ENCODE measurements at places on chromosomes 6 and 20.

DNA sequence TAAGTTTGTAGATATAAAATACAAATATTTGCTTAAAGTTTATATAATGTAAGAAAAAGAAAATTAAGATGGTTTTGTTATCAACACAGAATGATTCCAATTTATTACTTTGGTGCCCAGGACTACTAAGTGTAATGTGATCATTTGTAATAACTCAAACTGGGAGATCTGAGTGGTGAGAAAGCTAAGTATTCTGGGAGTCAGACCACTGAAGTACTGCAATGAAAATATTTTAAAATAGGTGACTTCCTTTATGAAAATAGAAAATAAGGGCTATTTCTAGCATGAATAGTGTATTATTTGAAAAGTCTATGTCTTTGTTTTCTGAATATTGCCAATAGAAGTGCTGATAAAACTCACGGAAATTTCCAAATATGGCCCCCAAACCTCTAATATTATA lies 305.6 kb upstream of the MAN1A1 start:
- H3K4me3 ChIP-seq = no peak overlapping the region
- DNase-seq = no peak
- H3K27ac ChIP-seq = no peak overlapping the region
- no peaks in the 10 kb centered on the region for H3K4me1 ChIP-seq

DNA sequence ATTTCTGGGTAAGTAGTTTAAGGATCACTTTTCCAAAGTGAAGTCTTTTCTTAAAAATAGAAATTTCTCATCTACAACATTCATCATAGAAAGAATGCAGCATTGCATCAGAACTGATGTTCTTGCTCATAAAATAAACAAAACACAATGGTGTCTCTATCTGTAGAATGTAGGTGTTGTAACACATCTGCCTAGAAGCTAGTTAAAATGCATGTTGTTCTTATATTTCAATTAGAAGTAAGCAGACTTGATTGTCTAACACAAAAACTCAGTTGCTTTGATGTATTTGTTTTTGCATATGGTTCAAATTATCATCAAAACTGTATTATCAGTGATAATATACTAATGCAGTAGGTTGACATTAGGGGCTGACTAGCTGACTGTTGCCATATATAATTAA lies 654.7 kb upstream of the FLRT3 start:
- no peaks in the 10 kb centered on the region for H3K4me1 ChIP-seq
- no peak overlapping the region for H3K27ac ChIP-seq
- H3K36me3 ChIP-seq = no peaks in the 10 kb centered on the region
- DNase-seq = no peak
- no peak overlapping the region for H3K4me3 ChIP-seq
- H3K27me3 ChIP-seq = no peaks in the 10 kb centered on the region

DNA sequence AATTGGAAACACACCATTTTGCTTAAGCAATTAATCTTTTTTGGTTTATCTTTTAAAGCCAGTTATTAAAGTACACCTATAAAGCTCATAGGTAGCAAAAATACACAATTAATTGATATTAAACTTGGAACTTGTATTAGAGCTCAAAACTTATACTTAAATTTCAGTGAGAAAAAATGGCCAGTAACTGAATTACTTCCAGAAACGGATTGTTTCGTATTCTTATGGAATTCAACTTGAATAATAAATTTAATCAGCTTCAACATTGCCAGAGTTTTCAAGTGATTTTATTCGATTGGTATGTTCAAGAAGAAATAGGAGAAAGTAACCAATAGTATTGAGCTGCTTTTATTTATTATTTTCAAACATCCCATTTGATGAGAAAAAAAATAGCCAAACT lies 112.7 kb upstream of the PDE10A start:
- H3K27me3 ChIP-seq = peaks cover 22% of the 10 kb centered on the region
- peaks cover 23% of the 10 kb centered on the region for H3K4me1 ChIP-seq
- H3K4me3 ChIP-seq = no peak overlapping the region
- no peak for DNase-seq
- H3K27ac ChIP-seq = no peak overlapping the region

DNA sequence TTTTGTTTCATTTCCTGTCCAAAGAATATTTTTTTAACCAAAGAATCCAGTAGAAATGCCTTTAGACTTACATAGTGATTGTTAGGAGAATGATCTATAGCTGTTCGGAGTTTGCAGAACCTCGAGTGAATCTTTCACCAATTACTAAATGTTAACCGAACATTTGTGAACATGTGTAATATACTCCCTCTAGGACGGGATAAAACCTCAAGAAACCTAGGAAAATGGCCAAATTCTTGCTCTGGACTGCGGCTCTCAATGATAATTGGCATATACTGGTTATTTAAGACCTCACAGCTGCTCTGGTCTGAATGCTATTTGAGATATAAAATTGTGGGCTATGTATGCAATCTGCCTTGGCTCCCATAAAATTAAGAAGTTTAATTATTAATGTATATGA lies 137.1 kb downstream of the PACRG start:
- H3K27ac ChIP-seq = no peak overlapping the region
- no peak for DNase-seq
- H3K4me3 ChIP-seq = no peak overlapping the region
- H3K4me1 ChIP-seq = peaks cover 9% of the 10 kb centered on the region

DNA sequence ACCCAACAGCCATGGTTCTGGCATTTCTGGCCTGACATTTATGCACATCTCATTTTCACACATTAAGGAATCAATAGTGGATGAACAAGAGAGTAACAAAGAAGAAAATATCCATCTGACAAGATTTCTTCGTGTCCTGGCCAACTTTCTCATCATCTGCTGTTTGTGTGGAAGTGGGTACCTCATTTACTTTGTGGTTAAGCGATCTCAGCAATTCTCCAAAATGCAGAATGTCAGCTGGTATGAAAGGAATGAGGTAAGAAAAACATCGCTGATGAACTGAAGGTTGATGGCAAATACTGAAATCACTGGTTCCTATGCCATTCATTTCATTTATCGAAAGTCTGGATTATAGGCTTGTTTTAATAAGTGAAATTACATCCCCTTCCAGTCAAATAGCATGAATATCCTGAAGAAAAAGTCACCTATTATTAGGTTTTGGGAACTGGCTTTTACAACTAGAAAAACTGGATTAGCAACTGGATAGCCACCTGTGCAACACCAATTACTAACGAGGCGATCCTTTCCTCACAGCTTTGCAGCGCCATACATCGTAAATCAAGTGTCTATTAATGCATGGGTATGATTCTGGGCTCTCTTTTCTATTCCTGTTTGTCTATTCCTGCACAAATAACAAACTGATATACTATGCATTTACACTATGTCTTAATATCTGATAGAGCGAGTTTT lies 50.2 kb upstream of the NOP56 start:
- no peak for DNase-seq
- H3K36me3 ChIP-seq = peaks cover 11% of the 10 kb centered on the region
- H3K4me1 ChIP-seq = peaks cover 6% of the 10 kb centered on the region
- no peak overlapping the region for H3K27ac ChIP-seq
- H3K4me3 ChIP-seq = no peak overlapping the region

DNA sequence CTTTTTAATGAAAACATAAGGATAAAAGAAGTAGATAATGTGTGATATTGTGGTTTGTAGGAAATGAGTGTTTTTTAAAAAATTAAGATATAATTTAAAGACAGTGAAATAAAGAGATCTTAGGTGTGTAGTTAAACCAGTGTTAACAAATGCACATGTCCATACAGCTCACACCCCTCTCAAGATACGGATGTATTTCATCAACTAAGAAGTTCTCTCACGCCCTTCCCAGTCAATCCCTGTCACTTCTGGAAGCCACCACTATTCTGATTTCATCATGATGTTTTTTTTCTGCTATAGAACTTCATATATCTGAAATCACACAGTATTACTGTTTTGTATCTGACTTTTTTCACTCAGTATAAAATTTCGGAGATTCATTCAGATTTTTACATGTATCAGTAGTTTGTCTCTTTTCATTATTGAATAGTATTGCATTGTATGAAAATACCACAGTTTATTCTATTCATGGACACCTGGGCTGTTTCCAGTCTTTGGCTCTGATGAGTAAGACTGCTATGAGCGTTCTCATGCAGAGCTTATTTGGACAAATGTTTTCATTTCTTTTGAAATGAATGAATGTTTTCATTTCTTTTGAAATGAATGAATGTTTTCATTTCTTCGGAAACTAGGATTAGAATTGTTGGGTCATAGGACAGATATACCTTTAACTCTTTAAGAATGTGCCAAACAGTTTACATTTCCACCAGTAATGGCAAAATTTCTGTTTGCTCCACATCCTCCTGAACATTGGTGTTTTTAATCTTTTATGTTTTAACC lies 49.7 kb upstream of the ELOVL5 start:
- H3K27me3 ChIP-seq = peaks cover 3% of the 10 kb centered on the region
- H3K4me1 ChIP-seq = no peaks in the 10 kb centered on the region
- DNase-seq = no peak
- no peaks in the 10 kb centered on the region for H3K36me3 ChIP-seq
- H3K27ac ChIP-seq = no peak overlapping the region

GRCh38 chr6:142918339-142919042 lies 26.5 kb downstream of the HIVEP2 start:
- H3K4me3 ChIP-seq = no peak overlapping the region
- no peaks in the 10 kb centered on the region for H3K27me3 ChIP-seq
- peaks cover 23% of the 10 kb centered on the region for H3K4me1 ChIP-seq
- peaks cover 8% of the 10 kb centered on the region for H3K36me3 ChIP-seq
- H3K27ac ChIP-seq = peak overlapping the region; percentile 2

DNA sequence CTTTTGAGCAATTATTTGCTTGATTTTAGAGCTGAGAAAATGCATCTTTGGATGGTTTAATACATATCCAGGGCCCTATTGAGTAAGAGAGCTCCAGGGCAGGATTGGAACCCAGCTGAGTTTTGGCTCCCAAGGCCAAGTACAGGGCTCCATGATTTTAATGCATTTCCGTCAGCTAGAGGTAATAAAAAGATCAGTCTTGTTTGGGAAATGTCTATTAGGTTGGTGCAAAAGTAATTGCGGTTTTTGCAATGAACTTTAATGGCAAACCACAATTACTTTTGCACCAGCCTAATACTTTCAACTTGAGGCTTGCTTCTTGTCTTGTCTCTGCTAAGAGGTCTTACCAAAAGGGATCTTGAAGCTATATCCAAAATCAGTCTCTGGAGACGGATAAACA lies 29.4 kb upstream of the CDH4 start:
- no peak overlapping the region for H3K4me3 ChIP-seq
- peaks cover 95% of the 10 kb centered on the region for H3K27me3 ChIP-seq
- H3K27ac ChIP-seq = no peak overlapping the region
- DNase-seq = no peak

- H3K4me1 ChIP-seq = no peaks in the 10 kb centered on the region
- H3K4me3 ChIP-seq = no peak overlapping the region
- peaks cover 15% of the 10 kb centered on the region for H3K36me3 ChIP-seq
- no peak for DNase-seq
- H3K27me3 ChIP-seq = no peaks in the 10 kb centered on the region
- no peak overlapping the region for H3K27ac ChIP-seq
Measured at GRCh38 chr6:52390361-52390727, 28.4 kb downstream of the PAQR8 start.

- peaks cover 20% of the 10 kb centered on the region for H3K4me1 ChIP-seq
- H3K27me3 ChIP-seq = no peaks in the 10 kb centered on the region
- no peaks in the 10 kb centered on the region for H3K36me3 ChIP-seq
Measured at GRCh38 chr20:12575352-12576095, 433.2 kb upstream of the SPTLC3 start.

DNA sequence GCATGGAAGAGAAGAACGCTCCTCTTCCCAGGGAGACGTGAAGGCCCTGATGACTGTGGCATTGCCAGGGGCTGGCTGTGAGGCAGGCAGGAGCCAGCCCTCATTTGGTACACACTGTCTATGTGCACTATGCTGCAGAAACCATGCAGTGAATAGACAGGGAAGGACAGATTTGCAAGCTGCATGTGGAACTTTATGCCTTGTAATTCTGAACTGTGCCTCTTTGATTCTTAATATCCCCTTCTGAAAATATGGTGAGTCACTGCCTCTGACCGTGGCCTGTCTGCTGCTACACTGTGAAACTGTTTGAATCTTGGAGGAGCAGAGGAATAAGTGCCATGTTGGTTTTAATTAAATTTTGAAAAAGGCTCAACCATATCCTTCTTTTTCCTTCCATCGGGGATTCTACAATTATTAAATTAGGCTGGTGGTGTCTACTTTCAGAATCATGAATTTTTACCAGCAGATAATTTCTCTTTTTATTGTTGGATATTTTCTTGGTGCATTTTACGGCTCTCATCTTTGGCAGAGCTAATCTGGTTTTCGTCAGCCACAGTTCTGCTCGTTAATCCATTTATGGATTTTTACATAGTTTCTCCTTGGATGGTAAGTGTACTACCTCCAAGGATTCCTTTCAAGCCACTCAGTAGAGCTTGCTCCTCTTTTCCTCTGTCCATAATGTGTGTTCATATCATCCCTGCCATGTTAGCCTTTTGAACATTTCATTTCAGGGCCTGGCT lies 301.0 kb upstream of the SLC35B3 start:
- no peak overlapping the region for H3K4me3 ChIP-seq
- no peak for DNase-seq
- H3K4me1 ChIP-seq = no peaks in the 10 kb centered on the region
- no peak overlapping the region for H3K27ac ChIP-seq
- H3K27me3 ChIP-seq = no peaks in the 10 kb centered on the region

- no peaks in the 10 kb centered on the region for H3K36me3 ChIP-seq
- no peak overlapping the region for H3K27ac ChIP-seq
- no peak overlapping the region for H3K4me3 ChIP-seq
- H3K27me3 ChIP-seq = no peaks in the 10 kb centered on the region
Measured at GRCh38 chr6:54084231-54084630, 27.0 kb upstream of the MLIP start.

DNA sequence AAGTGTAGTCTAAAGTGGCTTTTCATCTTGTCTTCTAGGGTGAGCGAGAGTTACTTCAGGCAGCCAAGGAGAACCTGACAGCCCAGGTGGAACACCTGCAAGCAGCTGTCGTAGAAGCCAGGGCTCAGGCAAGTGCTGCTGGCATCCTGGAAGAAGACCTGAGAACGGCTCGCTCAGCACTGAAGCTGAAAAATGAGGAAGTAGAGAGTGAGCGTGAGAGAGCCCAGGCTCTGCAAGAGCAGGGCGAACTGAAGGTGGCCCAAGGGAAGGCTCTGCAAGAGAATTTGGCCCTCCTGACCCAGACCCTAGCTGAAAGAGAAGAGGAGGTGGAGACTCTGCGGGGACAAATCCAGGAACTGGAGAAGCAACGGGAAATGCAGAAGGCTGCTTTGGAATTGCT lies 27.1 kb downstream of the C20orf173 start:
- H3K4me3 ChIP-seq = no peak overlapping the region
- no peak for DNase-seq
- no peaks in the 10 kb centered on the region for H3K27me3 ChIP-seq
- H3K36me3 ChIP-seq = peaks cover 67% of the 10 kb centered on the region
- H3K4me1 ChIP-seq = no peaks in the 10 kb centered on the region
- no peak overlapping the region for H3K27ac ChIP-seq

DNA sequence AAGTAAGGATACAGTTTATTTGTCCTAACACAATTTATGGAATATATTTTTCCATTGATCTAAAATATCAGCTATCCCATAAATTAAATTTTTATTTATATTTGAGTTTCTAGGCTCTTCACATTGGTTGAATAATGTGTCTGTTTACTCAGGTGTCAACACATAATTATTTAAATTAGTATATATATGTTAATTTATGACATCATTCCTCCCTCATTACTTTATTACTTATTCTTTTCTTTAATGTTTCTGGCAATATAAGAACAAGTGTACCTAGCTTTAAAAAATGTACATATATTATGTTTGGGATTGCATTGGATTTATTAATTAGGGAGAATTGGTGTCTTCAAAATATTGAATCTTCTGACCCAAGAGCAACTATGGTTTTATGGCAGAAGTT lies 31.2 kb upstream of the TCF21 start:
- peaks cover 26% of the 10 kb centered on the region for H3K4me1 ChIP-seq
- peaks cover 12% of the 10 kb centered on the region for H3K36me3 ChIP-seq
- H3K4me3 ChIP-seq = no peak overlapping the region
- no peak for DNase-seq
- no peak overlapping the region for H3K27ac ChIP-seq
- peaks cover 40% of the 10 kb centered on the region for H3K27me3 ChIP-seq

Measured in WTC11 (cell line).